ENCODE measurements at places on chromosomes 6 and 20.
A peak's percentile ranks its signal among the peaks of the same experiment; 100 is the strongest.

GRCh38 chr6:121614115-121614514 is 178.7 kb downstream of the GJA1 start:
- no peak for DNase-seq

- DNase-seq: no peak
Measured at GRCh38 chr20:51661609-51662178, 106.5 kb downstream of the ATP9A start.

- DNase-seq: no peak
Measured at GRCh38 chr20:33704197-33704924, 15.7 kb downstream of the PXMP4 start.

DNA sequence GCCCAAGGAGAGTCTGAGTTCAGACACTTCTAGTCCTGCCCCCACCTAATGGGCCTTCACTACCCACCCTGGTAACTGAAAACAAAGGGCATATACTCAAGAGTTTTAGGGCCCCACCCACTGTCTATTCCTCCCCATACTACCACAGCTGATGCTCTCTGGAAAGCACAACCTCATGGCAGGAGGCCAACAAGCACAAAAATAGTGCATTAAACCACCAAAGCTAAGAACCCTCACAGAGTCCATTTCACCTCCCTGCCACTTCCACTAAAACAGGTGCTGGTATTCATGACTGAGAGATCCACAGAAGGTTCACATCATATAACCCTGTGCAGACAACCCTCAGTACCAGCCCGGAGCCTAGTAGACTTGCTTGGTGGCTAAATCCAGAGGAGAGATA is 132.1 kb upstream of the ADGRB3 start:
- DNase-seq: no peak

- DNase-seq: no peak
Measured at GRCh38 chr6:165998072-165998471, 169.6 kb downstream of the TBXT start.

- DNase-seq: no peak
Measured at GRCh38 chr6:71388068-71388744, 99.6 kb downstream of the OGFRL1 start.

GRCh38 chr6:16543521-16543920 is 217.7 kb downstream of the ATXN1 start:
- no peak for DNase-seq

GRCh38 chr20:59342023-59342957 is 41.9 kb downstream of the EDN3 start:
- DNase-seq: no peak

- DNase-seq: no peak
Measured at GRCh38 chr6:153167907-153168306, 36.8 kb upstream of the RGS17 start.

DNA sequence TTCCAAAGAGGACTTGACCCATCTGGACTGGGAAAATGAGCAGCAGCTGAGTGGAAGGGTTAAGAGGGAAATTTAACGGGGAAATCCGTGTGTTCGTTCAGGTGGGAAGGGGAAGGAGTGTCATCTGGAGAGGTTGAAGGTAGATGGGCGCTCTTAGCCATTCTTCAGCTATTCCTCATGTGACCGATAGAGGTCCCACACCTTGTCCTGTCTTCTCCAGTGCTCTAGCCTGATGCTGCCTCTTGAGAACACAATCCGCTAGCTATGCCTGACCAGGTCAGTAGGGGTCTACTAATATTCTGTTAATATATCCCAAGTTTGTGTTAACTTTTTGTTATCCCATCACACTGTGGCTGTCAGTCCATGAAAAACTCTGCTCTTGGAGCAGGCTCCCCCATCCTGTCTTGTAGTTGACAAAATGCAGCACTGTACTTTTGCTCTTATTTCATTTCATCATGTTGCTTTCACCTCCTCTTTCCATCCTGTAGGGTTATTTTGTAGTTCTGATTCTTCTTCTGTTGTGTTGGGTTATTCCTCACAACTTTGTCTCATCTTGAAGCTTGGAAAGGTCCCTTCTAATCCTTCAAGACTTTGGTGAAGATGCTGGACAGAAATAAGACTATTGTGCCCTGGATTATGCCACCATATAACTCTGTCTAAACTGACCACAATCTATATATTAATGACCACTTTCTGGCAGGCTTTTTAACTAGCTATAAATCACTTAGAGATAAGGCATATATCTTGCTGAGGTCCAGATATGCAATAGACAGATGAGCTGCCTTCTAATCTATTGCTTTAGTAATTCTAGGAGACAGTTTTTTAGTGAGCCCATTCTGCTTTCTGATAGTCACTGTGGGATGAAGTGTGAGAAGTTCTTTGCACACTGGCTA is 123.4 kb upstream of the SUPT3H start:
- DNase-seq: no peak

- DNase-seq: no peak
Measured at GRCh38 chr6:108321253-108321747, 26.4 kb downstream of the AFG1L start.

DNA sequence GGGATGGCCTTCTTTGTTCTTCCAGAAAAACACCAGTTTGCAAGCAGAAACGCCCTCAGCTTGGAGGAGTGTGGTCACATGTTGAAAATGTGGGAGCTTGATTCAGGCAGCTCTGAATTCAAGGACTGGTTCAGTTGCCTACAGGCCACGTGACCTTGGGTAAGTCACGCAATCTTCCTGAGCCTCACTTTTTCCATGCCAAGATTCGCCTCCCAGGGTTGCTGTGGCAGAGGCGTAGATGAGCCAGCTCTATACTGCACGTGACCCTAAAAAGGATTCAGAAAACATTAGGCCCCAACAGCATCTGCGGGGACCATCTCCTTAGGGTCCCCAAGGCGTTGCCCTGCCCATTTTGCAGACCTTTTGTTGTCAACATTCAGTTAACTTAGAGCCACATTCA is 112.0 kb upstream of the SNX9 start:
- no peak for DNase-seq

GRCh38 chr6:99711302-99711701 is 104.7 kb downstream of the PRDM13 start:
- DNase-seq: no peak

DNA sequence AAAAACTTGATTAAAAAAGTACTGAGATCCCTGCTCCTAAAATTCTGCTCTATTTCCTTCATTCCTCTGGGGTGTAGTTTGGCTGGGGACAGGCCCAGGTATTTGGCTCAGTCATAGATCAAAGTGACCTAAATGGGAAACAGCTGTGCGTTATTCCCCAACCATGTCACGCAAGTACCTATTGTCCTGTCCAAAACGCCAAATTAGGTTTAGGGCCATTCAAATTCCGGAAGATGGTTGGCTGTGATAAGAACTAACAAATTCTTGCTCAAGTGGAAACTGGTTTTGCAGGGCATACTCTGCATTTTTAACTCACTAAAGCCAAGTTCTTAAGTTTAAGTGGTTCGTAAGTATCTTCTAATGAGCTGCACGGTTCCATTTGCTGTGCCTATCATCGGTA is 147.6 kb upstream of the TMEM170B start:
- DNase-seq: no peak

DNA sequence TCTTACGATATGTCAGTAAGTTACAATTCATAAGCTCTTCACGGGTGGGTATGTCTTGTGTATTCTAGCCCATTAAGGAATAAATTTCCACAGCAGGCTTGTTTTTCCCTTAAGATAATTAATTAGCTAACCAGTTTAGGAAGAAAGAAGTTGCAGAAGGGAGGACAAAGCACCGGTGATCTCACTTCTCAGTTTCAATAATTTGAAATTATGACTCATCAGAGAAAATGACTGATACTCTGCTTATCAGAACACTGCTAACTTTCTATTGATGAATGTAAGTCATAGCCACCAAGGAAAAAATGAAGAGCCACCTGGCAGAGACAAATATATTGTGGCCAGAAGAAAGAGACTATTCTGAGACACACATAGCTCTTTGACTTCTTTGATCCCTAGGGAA is 35.0 kb upstream of the ENTPD6 start:
- DNase-seq: no peak

GRCh38 chr6:105495515-105495914 is 92.6 kb upstream of the PREP start:
- DNase-seq: no peak

- no peak for DNase-seq
Measured at GRCh38 chr6:37482606-37483251, 17.0 kb downstream of the CCDC167 start.

GRCh38 chr6:13992417-13993055 is 67.8 kb downstream of the RNF182 start:
- DNase-seq: no peak

DNA sequence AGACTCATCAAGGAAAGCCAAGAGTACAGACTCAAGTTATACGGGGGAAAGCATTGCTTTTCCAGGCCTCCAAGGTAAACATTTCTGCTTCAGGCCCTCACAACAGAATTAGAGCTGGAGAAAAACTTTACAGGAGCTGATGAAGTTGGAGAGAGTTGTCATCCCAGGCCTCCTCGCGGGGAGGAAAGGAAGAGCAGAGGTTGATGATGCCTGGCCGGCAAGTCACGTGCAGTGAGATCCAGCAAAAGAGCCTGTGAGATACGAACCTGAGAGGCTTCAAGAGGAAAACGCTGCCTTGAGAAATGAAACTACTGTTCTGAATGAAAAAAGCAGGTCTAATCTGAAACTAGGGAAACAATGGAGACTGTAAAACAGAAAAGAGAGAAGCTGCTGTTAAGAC is 122.9 kb downstream of the FAM120B start:
- DNase-seq: no peak

DNA sequence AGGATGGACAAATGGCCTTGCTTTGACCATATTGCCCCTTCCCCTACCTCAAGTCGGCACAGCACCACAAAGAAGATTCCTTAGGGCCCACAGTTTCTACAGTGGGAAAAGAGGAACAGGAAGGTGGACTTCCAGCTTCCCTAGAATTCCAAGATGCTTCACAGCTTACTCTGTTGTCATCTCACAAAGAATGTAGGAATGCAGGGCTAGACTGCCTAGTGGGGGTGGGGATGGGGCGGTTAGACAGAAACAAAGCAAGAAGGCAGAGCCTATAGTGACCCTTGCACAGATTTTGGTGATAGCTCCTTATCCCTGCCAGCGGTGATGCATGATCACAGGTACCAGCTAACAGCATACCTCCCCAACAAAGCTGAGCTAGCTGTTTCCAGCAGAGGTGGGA is 607.6 kb upstream of the MAN1A1 start:
- no peak for DNase-seq

DNA sequence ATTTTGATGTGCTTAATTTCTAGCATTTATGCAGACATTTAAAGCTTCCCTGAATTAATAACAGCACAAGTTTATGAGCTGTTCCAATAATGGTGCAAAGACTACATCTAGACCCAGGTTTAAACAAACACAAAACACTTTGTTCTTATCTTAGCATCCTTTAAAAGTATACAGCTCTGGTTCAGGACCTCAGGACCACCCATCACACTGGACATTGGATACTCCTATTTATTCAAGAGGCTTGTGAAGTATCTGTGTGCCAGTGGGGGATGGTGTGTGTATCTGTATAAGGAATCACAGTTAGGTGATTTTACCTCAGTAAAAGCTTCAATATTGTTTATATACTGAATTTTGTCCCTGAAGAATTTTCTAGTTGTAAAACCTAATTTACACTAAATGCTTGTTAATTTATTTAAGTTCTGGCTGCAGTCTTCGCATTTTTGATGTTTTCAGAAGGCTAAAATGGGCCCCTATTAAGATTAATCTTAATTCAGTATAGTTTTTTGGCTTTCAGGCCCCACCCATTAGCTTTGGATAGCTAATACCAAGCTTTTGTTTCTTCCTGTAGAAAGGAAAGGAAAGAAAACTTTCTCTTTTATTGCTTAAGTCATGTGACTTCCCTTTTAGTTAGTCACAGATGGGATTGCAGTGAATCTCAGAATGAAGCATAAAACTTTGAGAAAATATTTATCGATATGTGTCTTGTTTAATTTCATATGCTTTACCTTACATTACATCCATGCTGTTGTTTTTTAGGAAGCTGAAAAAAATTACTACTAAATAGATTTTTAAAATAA is 13.1 kb downstream of the LIN28B start:
- DNase-seq: no peak

- DNase-seq: no peak
Measured at GRCh38 chr6:91824331-91824730, 1237.5 kb upstream of the MAP3K7 start.

DNA sequence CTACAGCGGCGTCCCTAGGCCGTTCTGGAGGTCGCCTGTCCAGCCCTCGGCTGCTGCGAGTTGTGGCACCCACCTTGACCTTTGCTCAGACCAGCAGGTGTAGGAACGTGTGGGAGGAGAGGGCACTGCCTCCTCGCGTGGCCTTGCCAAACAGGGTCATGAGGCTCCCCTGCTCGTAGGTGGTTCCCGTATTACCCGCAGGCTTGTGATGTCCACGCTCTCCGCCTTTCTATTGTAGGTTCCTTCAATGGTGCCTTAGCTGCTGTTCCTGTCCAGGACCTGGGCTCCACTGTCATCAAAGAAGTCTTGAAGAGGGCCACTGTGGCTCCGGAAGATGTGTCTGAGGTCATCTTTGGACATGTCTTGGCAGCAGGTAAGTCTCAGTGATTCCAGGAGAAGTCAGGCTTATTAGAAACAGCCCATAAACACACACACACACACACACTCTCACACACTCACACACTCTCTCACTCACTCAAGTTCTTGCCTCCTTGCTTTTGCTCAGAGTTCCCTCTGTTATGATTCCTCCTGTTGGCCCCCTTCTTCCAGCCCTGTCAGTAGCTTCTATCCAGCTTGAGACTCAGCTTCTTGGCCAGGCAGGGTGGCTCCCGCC is 942 bp downstream of the ACAT2 start:
- DNase-seq: peak; percentile 4

DNA sequence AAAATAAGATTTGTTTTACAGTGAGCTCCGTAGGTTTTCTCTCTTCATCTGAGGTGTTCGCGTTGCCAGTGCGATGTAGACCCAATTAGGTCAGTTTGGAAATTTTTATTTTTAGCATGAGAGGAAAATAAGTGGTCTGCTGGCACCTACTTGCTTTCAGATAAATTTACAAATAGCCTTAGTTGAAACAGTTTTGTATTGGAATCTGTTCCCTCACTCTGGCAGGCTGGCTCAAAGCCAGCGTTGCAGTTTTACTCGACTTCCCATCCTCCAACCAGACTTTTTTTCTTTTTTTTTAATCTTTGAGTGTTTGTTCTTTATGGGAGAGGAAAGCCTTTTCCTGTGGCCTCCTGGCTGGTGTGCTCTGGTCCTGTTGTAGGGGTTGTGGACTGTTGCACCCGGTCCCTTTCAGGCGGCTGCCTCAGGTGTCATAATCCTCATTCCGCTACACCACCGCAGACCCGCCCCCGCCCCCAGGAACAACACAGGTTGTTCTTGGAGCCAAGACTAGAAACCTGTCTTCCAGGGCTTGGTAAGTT is 46.7 kb downstream of the TIAM2 start:
- no peak for DNase-seq

DNA sequence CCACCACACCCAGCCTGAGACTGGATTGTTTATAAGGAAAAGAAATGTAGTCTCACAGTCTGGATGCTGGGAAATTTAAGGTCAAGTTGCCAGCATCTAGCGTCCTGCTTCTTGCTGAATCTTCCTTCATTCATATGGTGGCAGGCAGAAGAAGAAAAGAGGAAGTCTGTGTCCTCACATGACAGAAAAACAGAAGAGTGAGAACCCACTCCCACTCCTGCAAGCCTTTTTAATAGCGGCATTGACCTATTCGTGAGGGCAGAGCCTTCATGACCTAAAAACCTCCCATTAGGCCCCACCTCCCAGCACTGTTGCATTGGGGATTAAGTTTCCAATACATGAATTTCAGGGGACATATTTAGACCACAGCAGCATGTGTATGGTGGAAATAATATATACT is 160.8 kb upstream of the BMP2 start:
- no peak for DNase-seq

GRCh38 chr20:48287552-48288170 is 502.4 kb upstream of the SULF2 start:
- no peak for DNase-seq

- no peak for DNase-seq
Measured at GRCh38 chr20:11111191-11111590, 437.4 kb upstream of the JAG1 start.
